ENCODE measurements at places on chromosomes 13 and 19.

- DNase-seq: no peak
These were observed 60.1 kb downstream of the DCT start for GRCh38 chr13:94419304-94419924.

DNA sequence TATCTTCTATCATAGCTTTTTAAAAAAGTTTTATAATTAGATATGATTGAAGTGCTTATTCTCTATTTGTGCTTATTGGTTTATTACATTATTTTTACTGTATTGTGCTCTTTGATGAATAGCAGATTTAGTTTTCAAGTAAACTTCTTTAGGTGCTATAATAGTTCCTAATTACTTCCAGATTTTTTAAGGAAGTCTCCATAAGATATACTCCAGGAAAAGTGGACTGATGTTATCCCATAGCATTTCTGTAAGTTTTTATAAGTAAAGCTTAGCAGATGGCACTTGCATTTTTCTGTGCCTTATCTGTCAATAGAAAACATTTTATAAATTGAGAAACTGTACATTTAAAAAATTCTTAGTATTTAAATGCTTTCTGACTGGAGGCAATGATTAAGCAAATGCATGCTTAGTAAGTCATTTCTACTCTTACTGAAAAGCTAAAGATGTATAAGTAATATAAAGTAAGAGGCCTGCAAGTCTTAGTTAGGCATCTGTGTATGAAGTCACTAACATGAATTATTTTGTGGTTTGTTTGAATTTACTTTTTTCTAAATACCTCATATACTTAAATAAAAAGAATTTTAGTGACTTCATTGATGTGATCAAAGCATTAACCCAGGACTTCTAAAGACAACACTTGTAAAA, 182.8 kb downstream of the MAB21L1 start:
- DNase-seq: no peak

GRCh38 chr13:108409730-108410129, 140.2 kb downstream of the TNFSF13B start:
- DNase-seq: no peak

- no peak for DNase-seq
These were observed 91.6 kb downstream of the RYR1 start for GRCh38 chr19:38524994-38525634.

- DNase-seq: no peak
These were observed 1086.7 kb downstream of the EFNB2 start for GRCh38 chr13:105448811-105449210.

DNA sequence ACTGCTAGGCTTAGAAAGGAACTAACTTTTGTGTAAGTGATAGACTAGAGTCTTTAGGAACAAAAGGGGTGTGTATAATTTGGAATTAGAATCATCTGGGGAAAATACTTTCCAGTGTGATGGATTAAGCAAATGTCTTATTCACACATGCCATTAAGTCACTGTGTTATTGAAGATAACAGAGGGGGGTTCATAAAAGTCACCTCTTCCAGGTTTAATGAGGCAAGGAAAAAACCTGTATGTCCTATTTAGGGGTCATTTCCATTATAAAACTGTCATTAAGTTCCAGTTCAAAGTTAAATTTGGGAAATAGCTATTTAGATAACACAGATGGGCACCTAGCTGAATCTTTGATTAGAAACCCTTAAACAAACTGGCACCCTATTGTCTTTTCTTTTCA, 505.0 kb upstream of the GPC6 start:
- DNase-seq: no peak

GRCh38 chr19:3507371-3508120, 1.4 kb downstream of the FZR1 start:
- no peak for DNase-seq

GRCh38 chr13:34164582-34164981, 346.6 kb downstream of the RFC3 start:
- DNase-seq: no peak

GRCh38 chr13:48144413-48145035, 49.6 kb upstream of the MED4 start:
- no peak for DNase-seq

- DNase-seq: no peak
These were observed 6.6 kb downstream of the SLITRK5 start for GRCh38 chr13:87677496-87678371.

DNA sequence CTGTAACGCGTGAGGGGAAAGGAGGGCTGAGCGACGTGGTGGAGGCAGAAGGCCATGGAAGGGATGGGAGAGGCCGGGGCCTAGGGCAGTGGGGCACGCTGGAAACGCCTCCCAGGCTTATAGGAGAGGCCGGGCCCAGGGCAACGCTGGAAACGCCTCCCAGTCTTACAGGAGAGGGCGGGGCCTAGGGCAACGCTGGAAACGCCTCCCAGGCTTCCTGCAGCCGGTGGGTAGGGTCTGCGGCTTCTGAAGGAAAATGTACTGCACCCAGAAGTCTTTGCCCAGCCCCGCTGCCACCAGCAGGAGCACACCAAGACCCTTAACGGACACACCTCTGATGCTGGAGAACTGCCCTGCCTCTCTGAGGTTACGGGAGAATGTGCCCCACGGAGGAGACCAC, 9.1 kb downstream of the CACTIN start:
- DNase-seq: no peak

DNA sequence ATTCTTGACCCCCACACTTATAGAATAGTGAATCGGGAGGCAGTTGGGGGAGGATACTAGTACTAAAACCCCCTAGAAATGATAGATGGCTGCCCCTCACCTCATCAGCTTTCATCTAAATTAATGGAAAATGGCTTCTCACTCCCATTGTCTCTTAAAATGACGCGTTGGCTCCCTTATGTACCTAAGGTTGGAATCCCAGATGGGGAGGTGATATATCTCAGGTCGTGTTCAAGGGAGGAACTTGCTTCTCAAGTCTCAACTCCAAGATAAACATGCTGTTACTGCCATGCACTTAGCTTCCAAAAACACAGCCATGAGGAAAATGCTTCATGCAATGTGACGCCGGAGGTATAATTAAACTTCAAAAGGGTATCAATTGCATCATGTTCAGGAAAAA, 18.8 kb upstream of the UBE2L5 start:
- DNase-seq: no peak

- no peak for DNase-seq
These were observed 594 bp upstream of the ZNF850 start for GRCh38 chr19:36773223-36773579.

DNA sequence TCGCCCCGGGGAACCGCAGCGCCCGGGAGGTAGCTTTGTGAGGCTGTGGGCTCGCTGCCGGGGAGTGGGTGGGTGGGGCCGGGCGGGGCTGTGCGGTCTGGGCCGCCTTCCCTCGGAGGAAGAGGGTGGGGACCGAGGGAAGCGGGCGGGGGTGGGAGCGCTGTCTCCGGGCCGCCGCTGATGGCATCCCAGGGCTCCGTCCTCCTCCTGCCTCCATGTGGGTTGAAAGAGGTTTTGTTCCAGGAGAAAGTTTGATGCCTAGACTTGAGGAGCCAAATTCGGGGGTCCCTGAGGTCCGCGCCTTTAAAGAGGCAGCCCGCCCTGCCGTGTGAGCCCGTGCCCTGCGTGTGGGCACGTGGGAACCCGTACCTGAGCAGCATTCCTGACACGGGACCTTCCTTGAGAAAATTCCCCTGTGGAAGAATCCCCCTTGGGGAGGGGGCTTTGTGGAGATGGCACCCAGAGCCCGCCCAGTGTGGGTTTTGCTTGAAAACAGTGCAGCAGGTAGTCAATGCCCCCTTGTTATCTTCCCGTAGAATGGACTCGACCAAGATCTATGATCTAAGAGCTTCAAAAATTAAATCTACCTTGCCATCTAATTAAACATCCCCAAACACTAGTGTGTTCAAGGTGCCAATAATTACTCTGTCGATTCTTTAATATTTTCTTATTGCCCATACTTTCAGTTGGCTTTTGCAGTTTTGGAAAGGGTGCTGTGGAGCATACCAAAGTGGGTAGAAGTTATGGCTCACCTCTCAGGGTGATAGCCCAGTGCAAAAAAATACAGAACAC, 107.8 kb downstream of the RXFP2 start:
- DNase-seq: no peak

DNA sequence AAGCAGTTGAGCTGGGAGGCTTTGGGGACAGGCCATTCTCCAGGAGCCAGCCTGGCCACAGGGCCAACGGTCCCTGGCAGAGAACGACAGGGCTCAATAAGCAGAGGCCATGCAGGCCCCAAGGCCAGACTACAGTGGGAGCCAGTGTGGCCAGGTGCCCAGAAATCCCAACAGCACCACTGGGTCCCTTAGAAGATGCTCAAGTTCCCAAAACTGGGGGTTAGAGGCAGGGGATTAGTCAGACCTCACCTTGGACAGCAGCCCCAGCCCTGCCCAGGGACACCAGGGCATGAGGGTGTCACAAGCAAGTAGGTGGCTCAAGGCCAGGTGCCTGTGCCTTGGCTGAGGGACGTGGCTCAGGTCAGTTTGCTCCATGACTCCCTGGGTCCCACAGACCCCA, 12.8 kb downstream of the SCGB2B2 start:
- no peak for DNase-seq

DNA sequence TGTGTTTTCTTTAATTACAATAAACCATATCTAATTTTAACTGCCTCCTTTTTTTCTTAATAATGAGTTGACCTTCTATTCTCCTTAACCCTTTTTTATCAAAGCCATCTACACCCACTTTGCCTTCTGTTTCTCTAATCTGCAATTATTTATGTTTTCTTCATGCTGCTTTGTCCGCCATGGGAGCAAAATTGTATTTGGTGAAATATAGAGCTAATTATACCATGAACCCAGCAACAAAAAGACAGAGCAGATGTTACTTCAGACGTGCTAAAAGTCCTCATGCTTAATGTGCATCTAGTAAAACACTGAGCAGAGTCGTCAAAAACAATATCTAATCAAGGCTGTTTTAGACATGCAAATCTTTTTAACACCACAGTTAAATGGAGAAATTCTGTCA, 264.7 kb downstream of the DACH1 start:
- no peak for DNase-seq

- DNase-seq: no peak
These were observed 9.3 kb downstream of the ZNF787 start for GRCh38 chr19:56111601-56112312.

DNA sequence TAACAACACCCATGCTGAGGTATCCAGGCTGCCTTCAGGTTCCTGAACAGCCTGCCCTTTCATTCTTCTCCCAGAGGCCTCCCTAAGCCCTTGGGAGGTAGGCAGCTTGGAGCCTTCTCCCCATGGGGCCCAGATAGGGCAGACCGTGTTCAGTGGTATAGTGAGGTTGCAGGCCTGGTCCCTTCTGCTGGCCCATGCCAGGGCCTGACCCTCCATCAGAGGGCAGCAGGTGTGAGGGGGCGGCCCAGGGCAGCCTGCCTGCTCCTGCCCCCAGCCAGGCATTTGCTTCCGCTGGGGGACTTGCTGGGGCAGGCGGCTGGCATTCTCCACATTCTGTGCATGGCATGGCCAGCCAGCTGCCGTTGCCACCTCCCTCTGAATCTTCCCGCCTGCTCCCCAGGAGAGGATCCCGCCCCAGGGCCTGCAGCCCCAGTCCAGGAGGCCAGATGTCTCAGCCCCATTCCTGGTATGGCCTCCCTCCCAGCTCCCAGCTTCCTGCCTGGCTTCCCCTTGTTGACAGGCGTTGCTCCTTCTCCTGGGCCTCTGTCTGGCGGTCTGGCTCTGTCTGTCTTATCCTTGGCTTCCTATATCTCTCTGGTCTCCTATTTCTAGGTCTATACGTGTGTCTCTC, 8.9 kb downstream of the CIC start:
- no peak for DNase-seq

DNA sequence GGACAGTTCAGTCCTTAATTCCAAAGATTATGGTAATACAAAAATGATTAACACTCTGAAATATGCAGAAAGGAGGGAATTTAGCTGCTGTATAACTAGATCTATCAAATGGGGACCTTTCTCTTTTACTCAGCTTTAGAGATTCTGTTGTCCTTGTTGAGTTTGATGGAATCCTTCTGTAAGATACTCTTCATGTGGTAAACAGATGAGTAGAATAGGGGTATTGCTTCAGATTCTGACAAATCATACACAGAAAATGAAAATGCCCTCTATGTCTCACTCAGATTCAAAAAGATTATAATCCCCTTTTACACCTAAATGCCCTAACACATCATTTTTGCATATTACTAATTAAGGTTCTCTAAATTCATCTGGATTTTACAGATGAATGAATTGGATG, 50.7 kb downstream of the ARHGAP35 start:
- no peak for DNase-seq

- DNase-seq: no peak
These were observed 167.0 kb upstream of the EDNRB start for GRCh38 chr13:78085434-78086225.

- DNase-seq: no peak
These were observed 83.9 kb downstream of the TBC1D4 start for GRCh38 chr13:75398072-75398471.

GRCh38 chr19:10227026-10227971, 3.8 kb downstream of the S1PR2 start:
- no peak for DNase-seq

DNA sequence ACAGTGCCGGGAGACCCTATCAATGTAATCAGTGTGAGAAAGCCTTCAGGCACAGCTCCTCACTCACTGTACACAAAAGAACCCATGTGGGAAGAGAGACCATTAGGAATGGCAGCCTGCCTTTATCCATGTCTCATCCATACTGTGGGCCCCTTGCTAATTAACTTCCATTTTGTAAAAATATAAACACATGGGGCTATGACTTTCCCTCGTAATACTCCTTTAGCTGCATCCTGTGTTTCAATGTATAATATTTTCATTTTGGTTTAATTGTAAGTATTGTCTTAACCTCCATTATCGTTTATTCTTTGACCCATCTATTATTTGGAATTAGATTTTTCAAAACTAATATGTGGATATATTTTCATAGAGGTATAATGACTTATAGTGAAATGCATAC, 29.3 kb downstream of the ZNF333 start:
- DNase-seq: no peak

GRCh38 chr13:105436943-105437342, 1098.5 kb downstream of the EFNB2 start:
- no peak for DNase-seq

- DNase-seq: no peak
These were observed 3.1 kb upstream of the NEK3 start for GRCh38 chr13:52162279-52163101.

DNA sequence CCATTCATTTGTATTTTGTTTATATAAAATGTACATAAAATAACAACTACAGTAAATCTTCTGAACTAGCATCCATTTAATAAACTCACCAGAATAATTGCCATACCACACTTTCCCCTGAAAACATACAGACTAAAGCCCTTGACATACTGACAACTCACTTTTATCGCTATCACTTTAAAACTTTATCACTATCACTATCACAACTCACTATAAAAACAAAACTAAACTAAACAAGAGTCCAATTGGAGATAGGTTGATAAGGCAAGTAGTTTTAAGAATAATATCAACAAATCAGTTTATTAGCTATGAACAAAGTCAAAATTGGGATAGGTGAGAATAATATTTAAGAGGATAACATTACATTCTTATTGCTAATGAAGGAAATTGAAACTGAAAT, 108.9 kb downstream of the SLITRK6 start:
- DNase-seq: no peak

All from stimulated activated CD8-positive, alpha-beta memory T cell treated with anti-CD3 and anti-CD28 coated beads, Interleukin-15, amount 100 ng/mL, for 24 hours (primary cell).